ENCODE measurements at places on chromosomes 11 and 22.

DNA sequence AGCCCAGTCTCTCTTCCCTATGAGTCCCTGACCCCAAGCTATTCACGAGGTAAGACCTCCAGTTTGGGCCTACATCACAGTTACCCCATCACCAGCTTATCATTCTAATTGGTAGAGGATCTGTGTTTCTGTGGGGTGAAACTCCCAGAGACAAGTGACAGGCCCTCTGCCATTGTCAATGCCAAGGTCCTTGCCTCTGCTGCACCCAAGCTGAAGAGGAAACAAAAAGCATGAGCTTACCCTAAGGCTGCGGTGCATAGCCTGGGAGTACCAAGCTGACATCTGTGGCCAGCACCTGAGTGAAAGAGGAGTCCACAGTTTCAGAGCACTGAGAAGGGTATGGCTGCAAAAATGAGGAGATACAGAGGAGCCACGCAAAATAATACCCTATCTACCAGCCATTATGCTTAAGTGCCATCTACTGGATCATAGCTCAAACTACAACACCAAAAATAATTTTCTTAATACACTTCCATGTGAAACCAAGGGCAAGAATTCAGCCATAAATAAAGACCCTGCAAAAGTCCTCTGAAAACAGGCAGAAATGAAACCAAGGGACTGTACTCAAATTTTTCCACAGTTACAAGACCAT is 62.3 kb upstream of the ANO5 start:
- no peak for DNase-seq

DNA sequence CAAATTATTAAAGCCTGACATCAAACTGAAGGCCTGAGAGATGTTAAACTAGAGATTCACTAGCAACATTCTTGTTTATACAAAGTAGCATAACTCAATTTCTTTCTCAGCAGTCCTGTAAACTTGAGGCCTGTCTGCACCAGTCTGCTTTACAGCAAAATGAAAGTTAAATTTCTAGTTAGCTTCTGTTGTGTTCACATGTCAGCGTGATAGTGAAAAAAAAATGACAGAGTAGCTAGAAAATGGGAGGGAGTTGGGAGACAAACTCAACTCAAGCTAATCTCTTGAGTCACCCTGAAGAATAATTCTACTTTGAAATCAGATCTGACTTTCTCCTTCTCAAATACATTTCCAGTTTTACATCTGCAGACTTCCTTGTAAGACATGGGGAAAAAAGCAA is 6.5 kb downstream of the RBFOX2 start:
- peak; percentile 70 for DNase-seq

GRCh38 chr11:118046051-118046963 is 30.6 kb upstream of the TMPRSS4 start:
- no peak for DNase-seq

- DNase-seq, result no peak
These were observed 2.5 kb upstream of the EED start for GRCh38 chr11:86241956-86242535.

DNA sequence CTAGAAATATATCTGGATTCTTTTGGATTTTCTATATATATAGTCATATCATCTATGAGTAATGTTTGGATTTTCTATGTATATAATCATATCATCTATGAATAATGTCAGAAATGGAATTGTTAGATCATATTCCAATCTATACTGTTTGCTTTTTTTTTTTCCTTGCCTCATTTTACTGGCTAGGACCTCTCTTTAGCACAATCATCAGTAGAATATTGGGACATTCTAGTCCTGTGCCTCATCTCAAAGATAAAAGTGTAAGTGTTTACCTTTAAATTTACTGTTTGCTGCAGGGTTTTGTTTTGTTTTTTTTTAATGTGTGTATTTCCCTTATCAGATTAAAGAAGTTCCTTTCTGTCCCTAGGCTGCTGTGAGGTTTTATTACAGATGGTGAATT is 97.0 kb downstream of the C11orf65 start:
- no peak for DNase-seq

DNA sequence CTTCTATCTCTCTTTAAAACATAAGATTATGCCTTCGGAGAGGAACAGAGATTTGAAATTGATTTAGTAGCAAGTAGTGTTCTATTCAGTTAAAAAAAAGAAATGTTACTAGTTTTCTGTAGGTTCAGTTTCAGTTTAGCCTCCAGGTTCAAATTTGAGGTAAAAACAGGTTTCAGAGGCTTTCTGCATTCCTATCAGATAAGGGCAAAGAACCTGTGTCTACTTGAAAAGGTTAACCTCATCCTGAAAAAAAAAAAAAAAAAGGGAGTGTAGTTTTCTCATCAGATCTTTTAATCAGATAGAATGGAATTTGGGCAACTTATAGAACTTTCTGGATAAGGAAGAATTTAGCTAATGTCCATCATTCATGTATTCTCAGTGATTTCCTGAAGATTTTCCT is 12.1 kb downstream of the C11orf97 start:
- no peak for DNase-seq

DNA sequence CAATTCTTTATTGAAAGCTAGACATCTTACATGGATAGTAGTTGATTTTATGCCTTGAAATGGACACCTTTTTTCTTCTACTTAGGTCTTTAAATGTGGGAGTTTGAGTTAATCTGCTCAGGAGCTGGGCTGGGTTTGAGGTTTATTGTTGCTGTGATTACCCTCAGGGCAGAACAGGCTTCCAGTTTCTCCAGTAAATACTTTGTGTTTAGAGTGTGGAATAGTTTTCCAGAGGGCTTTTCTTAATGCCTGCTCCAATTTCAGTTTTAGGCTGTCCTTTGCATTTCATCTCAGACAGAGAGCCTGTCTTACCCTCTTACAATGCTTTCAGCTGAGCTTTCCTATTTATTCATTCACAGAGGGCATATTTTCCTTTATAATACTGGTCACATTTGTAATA is 69.9 kb upstream of the ADORA2A start:
- DNase-seq, result no peak

Measured in fibroblast of the aortic adventitia (primary cell).